Stimulated activated CD8-positive, alpha-beta memory T cell treated with anti-CD3 and anti-CD28 coated beads, Interleukin-15, amount 100 ng/mL, for 4 hours (primary cell): ENCODE measurements at places on chromosomes 16 and 17.

GRCh38 chr16:924806-925205, 46.0 kb downstream of the LMF1 start:
- no peak for DNase-seq

- DNase-seq = peak; percentile 15
Observed at GRCh38 chr16:86519649-86520316, 9.5 kb downstream of the FOXF1 start.

DNA sequence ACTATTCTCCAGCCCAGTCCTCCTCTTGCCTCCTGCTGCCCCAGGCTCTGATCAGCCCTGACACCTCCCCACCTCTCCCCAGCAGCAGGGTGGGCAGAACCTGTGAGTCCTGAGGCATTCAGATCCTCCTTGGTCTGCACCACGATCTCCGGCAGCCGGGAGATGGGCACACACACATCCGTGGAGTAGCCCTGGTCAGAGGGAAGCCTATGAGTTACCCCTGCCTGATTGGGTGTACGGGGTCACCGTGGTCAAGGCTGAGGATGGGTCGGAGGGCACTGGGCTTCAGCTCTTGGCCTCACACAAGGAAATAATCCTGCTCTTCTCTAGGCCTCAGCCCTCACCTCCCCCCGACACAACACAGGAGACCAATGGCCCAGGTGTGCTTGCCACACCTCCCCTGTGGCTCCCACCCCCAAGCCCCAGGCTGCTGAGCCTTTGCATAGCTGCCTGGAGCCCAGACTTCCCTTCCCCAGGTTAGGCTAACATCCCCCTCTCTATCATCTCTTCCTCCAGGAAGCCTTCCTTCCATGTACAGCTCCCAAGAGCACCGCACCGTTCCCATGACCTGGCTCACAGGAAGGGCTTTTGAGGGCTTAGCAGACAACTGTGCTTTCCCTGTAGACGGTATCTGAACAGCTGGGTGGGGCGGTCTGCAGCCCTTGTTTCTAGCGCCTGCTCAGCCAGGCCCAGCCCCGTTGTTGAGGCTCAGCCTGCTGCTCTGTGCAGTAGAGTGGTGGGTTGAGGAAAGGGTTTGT, 3.7 kb downstream of the LDHD start:
- DNase-seq = no peak

- DNase-seq = no peak
Observed at GRCh38 chr16:5188318-5188988, 90.9 kb upstream of the EEF2KMT start.

GRCh38 chr17:33572615-33573014, 279.5 kb upstream of the ASIC2 start:
- no peak for DNase-seq

DNA sequence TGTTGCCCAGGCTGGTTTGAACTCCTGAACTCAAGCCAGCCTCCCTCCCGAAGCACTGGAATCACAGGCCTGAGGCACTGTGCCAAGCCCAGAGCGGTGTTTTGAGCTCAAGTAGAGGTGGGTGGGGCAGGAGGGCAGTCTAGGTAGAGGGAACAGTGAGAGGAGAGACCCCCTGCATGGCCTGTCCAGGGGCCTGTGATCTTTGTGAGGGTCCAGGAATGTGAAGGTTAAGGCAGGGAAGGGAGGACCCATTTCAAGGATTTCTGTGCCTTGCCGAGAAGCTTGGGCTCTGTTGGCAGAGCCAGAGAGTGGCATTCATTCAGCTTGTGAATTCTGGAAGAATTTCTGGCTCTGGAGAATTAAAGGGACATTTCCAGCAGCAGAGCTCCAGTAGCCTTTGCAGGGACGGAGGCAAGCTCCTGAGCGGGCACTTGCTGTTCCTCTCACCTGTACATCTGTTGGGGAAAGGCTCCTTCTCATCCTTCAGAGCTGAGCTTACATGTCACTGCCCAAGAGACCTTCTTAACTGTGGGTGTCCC, 2.7 kb downstream of the WWOX start:
- no peak for DNase-seq

- no peak for DNase-seq
Observed at GRCh38 chr17:13413001-13413400, 188.7 kb downstream of the HS3ST3A1 start.

- no peak for DNase-seq
Observed at GRCh38 chr17:55903028-55903690, 152.3 kb downstream of the PCTP start.

- DNase-seq = no peak
Observed at GRCh38 chr16:25896411-25896810, 204.7 kb downstream of the HS3ST4 start.
